ENCODE measurements at places on chromosomes 2 and 18. TPM values are rescaled to one million over a fixed set of nuclear protein-coding genes. Genes with fewer than 3 reads are reported as not detected.

UGT1A7 gene
- 0.18 TPM for total RNA-seq

GAD1 gene
- 7.7 TPM for total RNA-seq

SPC25 gene
- total RNA-seq = 5.4 TPM

TRAK2 gene
- total RNA-seq = 4.4 TPM

NEDD4L gene
- total RNA-seq = 12.0 TPM

FOXI3 gene
- not detected for total RNA-seq

ELOA2 gene
- total RNA-seq = not detected

NR4A2 gene
- total RNA-seq = 0.40 TPM

ABCG5 gene
- total RNA-seq = not detected

CNTNAP5 gene
- total RNA-seq = 0.25 TPM

TEX44 gene
- total RNA-seq = not detected

All from Karpas-422 (cell line).